ENCODE measurements at places on chromosomes 7 and 10. TPM values are rescaled to one million over a fixed set of nuclear protein-coding genes. Genes with fewer than 3 reads are reported as not detected.

The LEP gene
- total RNA-seq, result 7.2 TPM

DNA sequence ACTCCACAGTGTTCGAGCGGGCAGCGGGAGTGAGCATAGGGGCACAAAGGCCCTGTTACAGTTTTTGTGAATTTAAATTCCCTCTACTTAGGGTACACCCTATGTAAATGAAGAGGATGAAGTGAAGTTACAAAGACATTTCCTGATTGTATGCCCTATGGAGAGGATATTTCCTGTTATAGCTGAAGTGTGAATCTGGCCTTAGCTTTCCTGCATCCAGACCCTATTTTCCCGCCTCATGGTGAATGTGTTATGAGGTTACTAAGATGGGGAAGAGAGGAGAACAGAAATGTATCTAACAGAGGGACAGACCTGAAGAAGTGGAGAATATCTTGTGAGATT lies 37.8 kb upstream of the COMMD3 start:
- no peak for DNase-seq

The TRIM4 gene
- 32.1 TPM for total RNA-seq

The FKBP6 gene
- not detected for total RNA-seq

- no peak for DNase-seq
Measured at GRCh38 chr7:95430864-95431263, 4.0 kb downstream of the PON2 start.

GRCh38 chr10:30155401-30155800 lies 96.0 kb upstream of the JCAD start:
- no peak for DNase-seq

- DNase-seq, result no peak
Measured at GRCh38 chr7:83648464-83649241, at the start of gene SEMA3E. Gene SEMA3E (minus strand): TSS chr7:83649139.

The SPDYE8 gene
- not detected for total RNA-seq

The TMEM213 gene
- not detected for total RNA-seq

The CCDC201 gene
- not detected for total RNA-seq

The SGMS1 gene
- total RNA-seq, result 54.7 TPM

The SFRP4 gene
- 261 TPM for total RNA-seq

- DNase-seq, result no peak
Measured at GRCh38 chr7:823649-824048, 8.6 kb upstream of the SUN1 start.

The AHR gene
- total RNA-seq, result 288 TPM
